Fibroblast of lung (primary cell): ENCODE measurements at places on chromosomes 11 and 22. TPM values are rescaled to one million over a fixed set of nuclear protein-coding genes. Genes with fewer than 3 reads are reported as not detected.

DNA sequence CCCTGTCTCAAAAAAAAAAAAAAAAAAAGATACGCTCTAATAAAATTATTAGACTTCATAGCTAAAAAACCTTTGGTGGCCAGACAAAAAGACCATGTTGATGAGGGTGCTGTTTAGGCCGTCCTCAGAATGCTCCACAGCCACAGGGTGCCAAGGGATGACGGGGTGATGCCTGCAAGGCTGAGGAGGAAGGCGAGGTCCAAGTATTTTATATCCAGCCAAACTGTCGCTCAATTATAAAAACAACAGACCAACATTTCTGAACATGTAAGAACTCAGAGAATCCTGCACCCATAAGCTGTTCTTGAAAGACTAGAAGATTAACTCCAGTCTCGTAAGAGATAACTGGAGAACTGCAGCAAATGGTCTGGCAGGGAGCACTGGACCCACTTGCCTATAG is 29.2 kb downstream of the TBX1 start:
- no peaks in the 10 kb centered on the region for H3K36me3 ChIP-seq
- no peaks in the 10 kb centered on the region for H3K4me1 ChIP-seq
- H3K27ac ChIP-seq, result no peak overlapping the region
- no peak for DNase-seq
- H3K27me3 ChIP-seq, result no peaks in the 10 kb centered on the region

The FIBIN gene
- total RNA-seq, result 89.8 and 112 TPM in 2 replicates

DNA sequence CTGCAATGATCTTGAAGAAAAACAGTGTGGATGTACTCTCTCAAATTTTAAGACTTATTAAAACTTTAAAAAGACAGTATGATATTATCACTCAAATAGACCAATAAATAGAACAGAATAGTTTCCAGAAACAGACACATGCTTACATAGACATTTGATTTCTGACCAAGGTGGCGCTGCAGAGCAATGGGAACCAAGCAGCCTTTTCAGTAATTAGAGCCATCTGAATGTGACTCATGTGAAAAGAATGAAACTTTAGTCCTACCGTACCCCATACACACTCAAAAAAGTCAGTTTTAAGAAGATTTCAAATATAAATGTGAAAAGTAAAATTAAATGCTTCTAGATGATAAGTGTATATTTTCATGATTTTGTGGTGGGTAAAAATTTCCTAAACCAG is 74.2 kb upstream of the MS4A8 start:
- H3K4me3 ChIP-seq, result no peak overlapping the region
- DNase-seq, result peak; percentile 2
- no peaks in the 10 kb centered on the region for H3K27me3 ChIP-seq
- no peaks in the 10 kb centered on the region for H3K4me1 ChIP-seq
- H3K27ac ChIP-seq, result no peak overlapping the region

DNA sequence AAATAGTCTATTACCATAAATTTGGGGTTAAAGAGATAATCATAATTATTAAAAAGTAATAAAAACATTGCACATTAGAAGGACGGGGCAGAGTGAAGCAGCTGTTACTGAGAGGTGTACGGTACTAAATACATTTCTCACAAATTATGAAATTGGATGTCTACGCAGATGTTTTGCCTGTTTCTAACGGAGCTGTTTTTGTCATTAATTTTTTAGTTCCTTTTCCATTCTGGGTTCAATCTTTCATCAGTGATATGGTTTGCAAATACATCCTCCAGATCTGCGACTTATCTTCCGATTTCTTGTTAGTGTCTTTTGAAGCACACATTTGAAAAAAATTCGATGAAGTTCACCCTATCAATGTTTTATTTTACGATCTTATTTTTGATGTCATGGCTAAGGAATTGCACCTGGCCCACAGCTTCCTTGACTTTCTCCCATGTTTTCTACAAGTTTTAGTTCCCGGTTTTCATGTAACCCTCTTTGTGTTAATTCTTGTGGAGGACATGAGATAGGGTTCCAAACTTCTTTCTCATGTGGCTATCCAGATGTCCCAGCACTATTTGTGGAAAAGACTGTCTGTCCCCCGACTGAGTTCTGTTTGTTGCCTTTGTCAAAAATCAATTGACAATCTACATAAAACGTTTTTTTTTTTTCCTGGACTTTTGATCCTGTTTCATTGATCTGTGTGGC is 21.3 kb upstream of the KRTAP5-6 start:
- DNase-seq, result no peak
- no peaks in the 10 kb centered on the region for H3K4me1 ChIP-seq

DNA sequence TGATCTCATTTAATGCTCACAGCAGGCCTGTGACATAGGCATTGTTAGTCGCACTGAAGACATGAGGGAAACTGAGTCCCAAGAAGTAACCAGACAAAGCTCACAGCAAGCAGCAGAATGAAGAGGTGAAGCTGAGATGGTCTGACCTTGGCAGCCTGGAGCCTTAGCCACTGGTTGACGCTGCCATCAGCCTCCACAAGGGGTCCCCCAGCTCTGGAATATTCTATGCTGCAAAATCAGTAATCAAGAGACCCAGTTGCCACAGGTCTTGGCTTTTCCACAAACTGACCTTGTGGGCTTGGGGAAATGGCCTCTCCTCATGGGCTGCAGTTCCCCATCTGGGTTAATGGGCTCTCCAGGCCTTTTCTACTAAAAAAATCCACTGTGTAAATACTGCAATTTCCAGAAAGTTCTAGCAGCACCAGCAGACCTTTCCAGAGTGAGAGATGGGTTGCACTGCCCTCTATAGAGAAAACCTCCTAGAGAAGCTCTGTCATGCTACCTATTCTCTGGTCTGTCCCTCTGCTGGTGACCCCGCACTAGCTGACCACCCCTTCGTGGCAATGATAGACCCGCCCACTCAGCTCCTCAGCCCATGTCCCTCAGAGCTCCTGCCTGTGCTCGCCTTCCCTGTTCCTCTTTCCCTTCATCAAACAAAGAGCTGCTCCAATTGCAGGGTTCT is 22.6 kb upstream of the ISX start:
- no peak for DNase-seq
- H3K36me3 ChIP-seq, result no peaks in the 10 kb centered on the region
- no peaks in the 10 kb centered on the region for H3K27me3 ChIP-seq
- H3K4me3 ChIP-seq, result no peak overlapping the region

GRCh38 chr22:22681221-22681739 is 36.9 kb downstream of the GGTLC2 start:
- no peaks in the 10 kb centered on the region for H3K27me3 ChIP-seq
- peaks cover 6% of the 10 kb centered on the region for H3K4me1 ChIP-seq
- DNase-seq, result peak; percentile 42
- H3K36me3 ChIP-seq, result no peaks in the 10 kb centered on the region

GRCh38 chr22:35347462-35347861 is 33.4 kb upstream of the HMOX1 start:
- no peaks in the 10 kb centered on the region for H3K27me3 ChIP-seq
- no peak overlapping the region for H3K27ac ChIP-seq
- H3K4me3 ChIP-seq, result no peak overlapping the region

The GUCY1A2 gene
- total RNA-seq, result 0.50 and 2.6 TPM in 2 replicates

DNA sequence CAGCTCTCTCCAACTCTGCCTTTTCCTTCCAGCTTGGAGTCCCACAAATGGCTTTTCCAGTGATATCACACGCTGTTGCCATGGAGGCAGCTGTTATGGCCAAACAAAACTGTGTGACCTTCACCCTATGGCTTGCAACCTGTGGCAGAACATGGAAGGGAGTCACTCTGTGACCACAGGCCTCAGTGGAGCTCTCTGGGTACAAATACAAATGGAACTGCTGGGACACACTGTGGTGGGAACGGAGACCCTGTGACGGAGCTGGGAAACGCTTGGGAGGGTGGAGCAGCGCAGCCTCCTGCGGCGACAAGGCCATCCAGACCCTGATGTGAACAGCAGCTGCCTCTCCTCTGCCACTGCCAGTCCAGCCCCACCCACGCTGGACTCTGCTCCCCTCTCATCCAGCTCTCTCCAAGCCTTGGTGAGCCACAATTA is 162.5 kb downstream of the ETS1 start:
- no peak overlapping the region for H3K4me3 ChIP-seq
- peak overlapping the region; percentile 71 for H3K27ac ChIP-seq
- H3K27me3 ChIP-seq, result no peaks in the 10 kb centered on the region
- DNase-seq, result peak; percentile 23
- no peaks in the 10 kb centered on the region for H3K36me3 ChIP-seq

- no peak for DNase-seq
- H3K4me1 ChIP-seq, result no peaks in the 10 kb centered on the region
- peaks cover 18% of the 10 kb centered on the region for H3K27me3 ChIP-seq
- H3K36me3 ChIP-seq, result no peaks in the 10 kb centered on the region
Observed at GRCh38 chr11:111305876-111306275, 7.5 kb downstream of the POU2AF3 start.

DNA sequence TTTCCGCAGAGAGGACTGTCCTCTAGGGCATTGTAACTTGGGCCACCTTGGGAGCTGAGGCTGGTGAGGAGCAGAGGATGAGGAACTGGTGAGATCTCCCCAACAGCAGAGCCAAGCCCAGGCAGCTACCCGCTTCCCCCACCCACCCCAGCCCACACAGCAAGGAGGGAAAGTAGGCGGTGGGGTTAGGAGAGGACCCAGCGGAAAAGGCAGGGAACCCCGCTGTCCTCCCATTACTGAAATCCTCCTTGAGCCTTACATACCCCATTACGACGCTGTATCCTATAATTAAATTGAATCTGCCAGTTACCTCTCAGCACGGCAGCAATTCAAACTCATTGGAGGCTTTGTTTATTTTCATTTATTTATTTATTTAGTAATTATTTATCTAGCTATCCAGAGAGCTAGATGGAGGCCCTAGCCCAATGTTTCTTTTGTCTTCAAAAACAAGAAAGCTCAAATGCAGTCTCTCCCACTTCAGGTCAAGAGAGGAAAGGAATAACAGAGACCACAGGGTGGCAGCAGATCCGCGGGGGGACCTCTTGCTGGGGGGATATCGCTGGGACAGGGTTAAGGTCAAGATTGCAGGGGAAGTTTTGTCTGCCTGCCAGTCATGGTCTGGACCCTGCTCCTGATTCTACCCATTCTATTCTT is 218.0 kb downstream of the ST3GAL4 start:
- peaks cover 2% of the 10 kb centered on the region for H3K27me3 ChIP-seq
- H3K27ac ChIP-seq, result no peak overlapping the region
- no peaks in the 10 kb centered on the region for H3K4me1 ChIP-seq
- no peak for DNase-seq

GRCh38 chr11:95502522-95502921 is 271.5 kb upstream of the SESN3 start:
- no peaks in the 10 kb centered on the region for H3K4me1 ChIP-seq
- no peak for DNase-seq
- no peak overlapping the region for H3K27ac ChIP-seq
- H3K27me3 ChIP-seq, result no peaks in the 10 kb centered on the region

The DUSP8 gene
- total RNA-seq, result 0.51 and 0.66 TPM in 2 replicates

GRCh38 chr11:95150956-95151684 is 61.5 kb downstream of the ENDOD1 start:
- no peaks in the 10 kb centered on the region for H3K36me3 ChIP-seq
- H3K4me3 ChIP-seq, result peak overlapping the region; percentile 26
- peak; percentile 90 for DNase-seq
- H3K27ac ChIP-seq, result peak overlapping the region; percentile 30

DNA sequence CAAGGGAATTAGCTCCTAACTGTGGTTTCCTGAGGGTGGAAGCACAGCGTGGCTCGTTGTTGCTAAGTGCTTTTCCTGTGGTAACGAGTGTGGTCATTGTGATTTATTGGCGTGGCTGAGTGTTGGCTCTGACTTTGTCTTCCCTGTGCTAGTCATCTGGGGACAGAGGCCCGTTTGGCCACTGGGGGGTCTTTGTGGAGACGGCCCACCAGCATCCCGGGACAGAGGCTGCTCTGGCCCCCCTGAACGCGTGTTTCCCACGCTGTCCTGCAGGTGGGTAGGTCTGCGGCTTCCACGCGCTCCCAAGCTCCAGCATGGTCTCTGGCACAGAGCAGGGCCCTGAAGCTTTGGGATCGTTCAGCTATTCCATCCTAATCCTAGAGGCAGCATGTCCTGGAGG is 1040.0 kb downstream of the TBC1D22A start:
- no peak overlapping the region for H3K27ac ChIP-seq
- H3K4me3 ChIP-seq, result no peak overlapping the region
- DNase-seq, result no peak

- H3K4me3 ChIP-seq, result no peak overlapping the region
- no peak overlapping the region for H3K27ac ChIP-seq
- no peak for DNase-seq
- H3K36me3 ChIP-seq, result no peaks in the 10 kb centered on the region
- no peaks in the 10 kb centered on the region for H3K4me1 ChIP-seq
- H3K27me3 ChIP-seq, result peaks cover 9% of the 10 kb centered on the region
Observed at GRCh38 chr11:114183044-114183511, 113.1 kb upstream of the NNMT start.

The DGCR8 gene
- total RNA-seq, result 21.3 and 26.2 TPM in 2 replicates

DNA sequence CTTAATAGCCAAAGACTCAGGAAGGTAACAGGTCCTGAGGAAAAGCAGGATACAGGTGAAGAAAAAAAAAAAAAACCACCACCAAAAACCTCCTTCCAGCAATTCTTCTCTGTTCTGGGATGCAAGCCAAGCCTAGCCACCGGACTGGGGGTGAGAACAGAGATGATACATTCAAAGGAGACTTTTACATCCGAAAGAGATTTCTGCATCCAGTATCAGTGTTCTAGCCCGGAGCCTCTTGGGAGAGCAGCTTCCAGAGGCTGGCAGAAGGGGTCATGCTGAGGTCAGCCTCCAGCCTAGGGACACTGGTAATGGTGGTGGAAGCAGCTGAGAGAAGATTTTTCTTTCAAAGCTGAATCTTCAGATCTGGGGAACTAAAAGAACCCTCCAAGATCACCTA is 76.2 kb downstream of the KCNC1 start:
- H3K4me3 ChIP-seq, result no peak overlapping the region
- peak; percentile 33 for DNase-seq
- H3K36me3 ChIP-seq, result no peaks in the 10 kb centered on the region
- H3K27ac ChIP-seq, result no peak overlapping the region
- no peaks in the 10 kb centered on the region for H3K4me1 ChIP-seq
- H3K27me3 ChIP-seq, result no peaks in the 10 kb centered on the region

GRCh38 chr22:24437741-24438328 is 10.4 kb downstream of the ADORA2A start:
- H3K4me1 ChIP-seq, result peaks cover 15% of the 10 kb centered on the region
- no peak overlapping the region for H3K27ac ChIP-seq
- H3K4me3 ChIP-seq, result no peak overlapping the region
- H3K27me3 ChIP-seq, result no peaks in the 10 kb centered on the region
- no peak for DNase-seq

The TPBGL gene
- total RNA-seq, result under 0.01 TPM in 1 of 2 replicates, not detected in the other

GRCh38 chr11:128574576-128575011 is 12.8 kb downstream of the ETS1 start:
- no peak overlapping the region for H3K27ac ChIP-seq
- H3K4me1 ChIP-seq, result peaks cover 7% of the 10 kb centered on the region
- DNase-seq, result no peak
- no peaks in the 10 kb centered on the region for H3K27me3 ChIP-seq

The OR8G5 gene
- not detected in 2 replicates for total RNA-seq

DNA sequence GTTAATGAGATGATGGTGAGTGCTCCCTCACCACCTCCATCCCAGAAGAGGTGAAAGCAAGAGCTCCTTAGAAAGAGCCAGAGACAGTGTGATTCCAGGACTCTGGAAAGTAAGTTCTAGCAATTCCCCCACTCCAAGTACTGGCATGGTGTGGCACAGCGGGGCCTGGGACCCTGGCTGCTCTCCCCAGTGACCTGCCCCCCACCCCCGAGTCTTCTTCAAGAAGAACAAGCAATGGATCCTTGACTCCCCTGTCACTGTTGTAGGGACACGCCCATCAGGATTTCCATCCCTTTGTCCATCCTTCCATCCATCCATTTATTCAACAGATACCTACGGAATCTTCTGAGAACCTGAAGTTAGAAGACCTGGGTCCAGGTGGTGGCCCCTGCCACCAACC is 44.4 kb downstream of the C11orf96 start:
- peaks cover 24% of the 10 kb centered on the region for H3K4me1 ChIP-seq
- peaks cover 18% of the 10 kb centered on the region for H3K27me3 ChIP-seq
- no peak overlapping the region for H3K27ac ChIP-seq
- H3K36me3 ChIP-seq, result no peaks in the 10 kb centered on the region
- no peak overlapping the region for H3K4me3 ChIP-seq

The IGSF9B gene
- under 0.01 and 0.26 TPM in 2 replicates for total RNA-seq

The JOSD1 gene
- 59.1 and 62.1 TPM in 2 replicates for total RNA-seq
